Left cardiac atrium (tissue), 4 donors: ENCODE measurements at places on chromosomes 1 and 21. TPM values are rescaled to one million over a fixed set of nuclear protein-coding genes. Genes with fewer than 3 reads are reported as not detected.
A peak's percentile ranks its signal among the peaks of the same experiment; 100 is the strongest.

The DDAH1 gene
- total RNA-seq, result 15.6 TPM

The ADORA1 gene
- total RNA-seq, result 27.9 TPM

GRCh38 chr1:156601122-156601830 lies at the start of gene GPATCH4:
Gene GPATCH4 (minus strand): TSS chr1:156601479.
- peak; percentile 87 for DNase-seq

DNA sequence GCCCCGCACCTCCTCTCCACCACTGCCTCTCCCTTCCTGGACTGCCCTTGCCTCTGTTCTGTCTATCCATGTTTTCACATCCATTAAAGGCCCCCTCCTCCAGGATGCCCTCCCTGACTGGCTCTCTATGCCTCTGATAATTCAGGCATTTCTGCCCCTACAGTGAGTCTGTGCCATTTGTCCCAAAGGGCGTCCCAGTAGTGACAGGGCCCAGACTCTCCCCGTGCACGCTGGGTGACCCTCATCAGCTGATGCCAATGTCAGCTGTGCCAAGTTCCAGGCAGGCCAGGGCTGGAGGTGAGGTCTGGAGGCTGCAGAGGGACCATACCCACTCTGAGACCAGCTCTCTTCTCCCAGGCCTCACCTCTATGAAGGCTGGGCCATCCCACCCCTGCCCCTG lies 3.2 kb upstream of the PLEKHG5 start:
- DNase-seq, result no peak

- DNase-seq, result no peak
Observed at GRCh38 chr1:228336308-228337030, 70.2 kb downstream of the TRIM11 start.

GRCh38 chr21:29449306-29449950 lies 150.7 kb downstream of the BACH1 start:
- DNase-seq, result no peak
